ENCODE measurements at places on chromosomes 11 and 22. TPM values are rescaled to one million over a fixed set of nuclear protein-coding genes. Genes with fewer than 3 reads are reported as not detected.
A peak's percentile ranks its signal among the peaks of the same experiment; 100 is the strongest.

RGL4 gene
- total RNA-seq: 0.35 TPM

DNA sequence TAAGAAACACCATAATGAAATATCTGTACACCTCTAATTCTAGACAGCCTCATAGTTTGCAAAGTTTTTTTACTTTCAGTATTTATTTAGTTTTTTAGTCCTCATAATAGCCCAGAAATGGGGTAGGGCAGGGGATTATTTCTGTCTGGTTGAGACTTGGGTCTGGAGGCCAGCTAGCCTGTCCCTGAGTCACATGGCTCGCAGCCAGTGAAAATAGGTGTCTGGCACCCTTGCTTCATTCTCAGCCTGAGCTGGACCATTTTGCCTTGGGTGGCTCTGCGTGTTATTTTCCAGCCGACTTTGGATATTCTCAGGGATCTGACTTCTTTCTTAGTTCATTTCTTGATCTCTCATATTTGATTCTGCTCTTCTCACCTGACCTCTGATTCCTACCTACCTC lies 123.9 kb upstream of the NARS2 start:
- no peak for DNase-seq
- no peak overlapping the region for H3K4me3 ChIP-seq
- H3K27ac ChIP-seq: no peak overlapping the region
- no peaks in the 10 kb centered on the region for H3K27me3 ChIP-seq
- no peaks in the 10 kb centered on the region for H3K36me3 ChIP-seq
- H3K4me1 ChIP-seq: no peaks in the 10 kb centered on the region

- no peaks in the 10 kb centered on the region for H3K4me1 ChIP-seq
- no peaks in the 10 kb centered on the region for H3K36me3 ChIP-seq
- peak; percentile 33 for DNase-seq
- H3K27ac ChIP-seq: no peak overlapping the region
These were observed 179.0 kb downstream of the GRM5 start for GRCh38 chr11:88886796-88887195.

DNA sequence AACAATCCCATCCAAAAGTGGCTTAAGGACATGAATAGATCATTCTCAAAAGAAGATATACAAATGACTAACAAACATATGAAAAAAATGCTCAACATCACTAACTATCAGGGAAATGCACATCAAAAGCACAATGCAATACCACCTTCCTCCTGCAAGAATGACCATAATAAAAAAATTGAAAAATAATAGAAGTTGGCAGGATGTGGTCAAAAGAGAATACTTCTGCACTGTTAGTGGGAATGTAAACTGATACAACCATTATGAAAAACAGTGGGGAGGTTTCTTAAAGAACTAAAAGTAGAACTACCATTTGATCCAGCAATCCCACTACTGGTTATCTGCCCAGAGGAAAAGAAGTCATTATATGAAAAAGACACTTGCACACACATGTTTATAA lies 77.7 kb upstream of the SC5D start:
- no peak for DNase-seq
- H3K36me3 ChIP-seq: no peaks in the 10 kb centered on the region

UPK3A gene
- total RNA-seq: 3.6 TPM

GRCh38 chr11:17415523-17416104 lies 27.2 kb upstream of the KCNJ11 start:
- H3K27me3 ChIP-seq: no peaks in the 10 kb centered on the region
- no peaks in the 10 kb centered on the region for H3K4me1 ChIP-seq
- no peak overlapping the region for H3K4me3 ChIP-seq

OR52E2 gene
- not detected for total RNA-seq

MS4A10 gene
- 0.66 TPM for total RNA-seq

DNA sequence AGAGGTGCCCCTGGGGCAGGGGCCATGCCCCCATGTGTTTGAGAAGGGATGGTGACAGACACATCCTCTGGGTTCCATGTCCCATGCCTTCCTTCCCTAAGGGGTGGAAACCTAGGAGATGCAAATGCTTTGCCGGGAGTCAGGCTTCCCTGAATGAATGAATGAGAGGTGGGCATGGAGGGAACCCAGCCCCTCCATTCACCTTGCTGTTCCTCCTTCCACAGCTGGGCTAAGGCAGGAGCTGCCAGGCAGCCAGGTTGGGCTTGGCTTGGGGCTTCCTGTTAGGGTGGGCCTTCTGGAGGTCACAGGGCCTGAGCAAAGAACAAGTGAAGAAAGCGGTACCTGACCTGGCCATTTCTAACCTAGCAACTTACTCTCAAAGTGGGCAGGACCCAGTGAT lies 926 bp downstream of the POU2F3 start:
- H3K27me3 ChIP-seq: peaks cover 19% of the 10 kb centered on the region
- H3K4me3 ChIP-seq: no peak overlapping the region
- H3K27ac ChIP-seq: no peak overlapping the region
- no peak for DNase-seq

- no peaks in the 10 kb centered on the region for H3K36me3 ChIP-seq
- H3K4me3 ChIP-seq: peak overlapping the region; percentile 7
- no peak overlapping the region for H3K27ac ChIP-seq
- H3K27me3 ChIP-seq: peaks cover 27% of the 10 kb centered on the region
These were observed 119.4 kb downstream of the HIPK3 start for GRCh38 chr11:33376331-33377310.

NOX4 gene
- total RNA-seq: 0.35 TPM

DNA sequence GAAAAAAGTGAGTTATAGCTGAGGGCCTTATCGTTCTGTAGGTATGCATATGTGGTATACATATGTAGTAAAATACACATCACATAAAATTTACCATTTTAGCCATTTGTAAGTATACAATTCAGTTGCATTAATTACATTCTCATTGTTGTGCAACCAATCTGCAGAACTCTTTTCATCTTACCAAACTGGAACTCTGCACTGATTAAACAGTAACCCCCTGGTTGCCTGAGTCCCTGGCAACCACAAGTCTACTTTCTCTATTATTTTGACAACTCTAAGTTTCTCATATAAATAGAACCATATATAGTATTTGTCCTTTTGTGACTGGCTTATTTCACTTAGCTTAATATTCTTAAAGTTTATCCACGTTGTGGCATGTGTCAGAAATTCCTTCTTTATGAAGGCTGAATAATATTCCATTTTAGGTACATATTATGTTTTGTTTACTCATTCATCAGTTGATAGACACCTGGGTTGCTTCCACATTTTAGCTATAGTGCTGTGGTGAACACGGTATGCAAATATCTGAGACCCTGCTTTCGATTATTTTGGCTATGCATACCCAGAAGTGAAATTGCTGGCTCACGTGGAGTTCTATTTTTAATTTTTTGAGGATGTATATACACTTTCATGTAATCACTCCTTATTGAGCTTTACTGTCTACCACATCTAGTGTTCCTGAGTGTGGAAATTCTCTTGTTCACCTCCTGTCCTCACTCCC lies 1.6 kb upstream of the DDX10 start:
- H3K27ac ChIP-seq: no peak overlapping the region
- no peaks in the 10 kb centered on the region for H3K4me1 ChIP-seq
- no peaks in the 10 kb centered on the region for H3K27me3 ChIP-seq
- no peaks in the 10 kb centered on the region for H3K36me3 ChIP-seq

RFPL1 gene
- not detected for total RNA-seq

GRCh38 chr11:34197256-34197655 lies 91.8 kb downstream of the NAT10 start:
- no peaks in the 10 kb centered on the region for H3K36me3 ChIP-seq
- H3K27me3 ChIP-seq: no peaks in the 10 kb centered on the region
- no peak overlapping the region for H3K4me3 ChIP-seq
- H3K4me1 ChIP-seq: no peaks in the 10 kb centered on the region
- no peak overlapping the region for H3K27ac ChIP-seq

RAG2 gene
- not detected for total RNA-seq

APOBEC3B gene
- total RNA-seq: 18.9 TPM

- no peaks in the 10 kb centered on the region for H3K27me3 ChIP-seq
- no peak for DNase-seq
- no peak overlapping the region for H3K27ac ChIP-seq
- H3K36me3 ChIP-seq: no peaks in the 10 kb centered on the region
These were observed 136.2 kb downstream of the ELP4 start for GRCh38 chr11:31645747-31646146.

DNA sequence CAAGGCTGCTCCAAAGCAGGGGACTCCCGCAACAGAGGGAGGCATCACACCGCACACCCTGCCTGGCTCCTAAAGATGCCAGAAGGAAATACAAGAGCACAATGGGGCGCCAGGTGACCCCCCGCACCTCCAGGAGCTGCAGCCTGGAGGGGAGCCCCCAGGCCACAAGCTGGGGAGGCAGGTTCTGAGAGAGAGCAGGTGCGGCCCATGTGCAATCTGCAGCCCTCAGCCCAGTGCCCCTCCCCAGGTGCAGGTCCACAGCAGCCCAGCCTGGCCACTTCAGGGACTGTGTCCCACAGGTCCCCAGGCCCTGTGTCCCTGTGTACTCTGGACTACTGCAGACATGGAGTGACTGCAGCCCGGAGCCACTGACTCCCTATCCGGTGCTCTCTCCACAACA lies 13.1 kb downstream of the WNT7B start:
- H3K4me3 ChIP-seq: no peak overlapping the region
- no peaks in the 10 kb centered on the region for H3K36me3 ChIP-seq
- no peak overlapping the region for H3K27ac ChIP-seq
- no peak for DNase-seq

APOA5 gene
- total RNA-seq: not detected

- H3K4me1 ChIP-seq: no peaks in the 10 kb centered on the region
- H3K36me3 ChIP-seq: no peaks in the 10 kb centered on the region
- no peaks in the 10 kb centered on the region for H3K27me3 ChIP-seq
- DNase-seq: no peak
- no peak overlapping the region for H3K27ac ChIP-seq
These were observed 38.2 kb downstream of the RNF141 start for GRCh38 chr11:10502770-10503169.

THRSP gene
- total RNA-seq: 0.61 TPM

DNA sequence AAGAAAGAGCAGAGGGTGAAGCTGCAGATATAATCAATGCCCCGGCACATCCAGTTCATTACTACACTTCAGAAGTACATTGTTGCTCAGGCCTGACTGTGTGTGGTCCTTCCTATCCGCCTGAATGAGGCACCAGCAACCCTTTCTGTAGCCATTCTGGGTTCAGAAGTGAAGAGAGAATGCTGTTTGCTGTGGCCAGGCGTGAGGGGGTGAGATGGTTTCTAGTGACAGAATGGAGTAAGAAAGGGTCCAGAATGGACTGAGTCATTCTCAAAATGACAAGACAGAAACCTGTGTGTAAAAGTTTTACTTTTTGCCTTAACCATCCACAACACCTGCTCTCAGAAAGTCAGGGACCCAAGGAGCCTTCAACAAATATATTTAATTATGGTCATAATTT lies 334.8 kb downstream of the GUCY1A2 start:
- H3K27ac ChIP-seq: no peak overlapping the region
- no peaks in the 10 kb centered on the region for H3K27me3 ChIP-seq
- H3K4me3 ChIP-seq: no peak overlapping the region
